ENCODE measurements at places on chromosomes 1 and 21.

DNA sequence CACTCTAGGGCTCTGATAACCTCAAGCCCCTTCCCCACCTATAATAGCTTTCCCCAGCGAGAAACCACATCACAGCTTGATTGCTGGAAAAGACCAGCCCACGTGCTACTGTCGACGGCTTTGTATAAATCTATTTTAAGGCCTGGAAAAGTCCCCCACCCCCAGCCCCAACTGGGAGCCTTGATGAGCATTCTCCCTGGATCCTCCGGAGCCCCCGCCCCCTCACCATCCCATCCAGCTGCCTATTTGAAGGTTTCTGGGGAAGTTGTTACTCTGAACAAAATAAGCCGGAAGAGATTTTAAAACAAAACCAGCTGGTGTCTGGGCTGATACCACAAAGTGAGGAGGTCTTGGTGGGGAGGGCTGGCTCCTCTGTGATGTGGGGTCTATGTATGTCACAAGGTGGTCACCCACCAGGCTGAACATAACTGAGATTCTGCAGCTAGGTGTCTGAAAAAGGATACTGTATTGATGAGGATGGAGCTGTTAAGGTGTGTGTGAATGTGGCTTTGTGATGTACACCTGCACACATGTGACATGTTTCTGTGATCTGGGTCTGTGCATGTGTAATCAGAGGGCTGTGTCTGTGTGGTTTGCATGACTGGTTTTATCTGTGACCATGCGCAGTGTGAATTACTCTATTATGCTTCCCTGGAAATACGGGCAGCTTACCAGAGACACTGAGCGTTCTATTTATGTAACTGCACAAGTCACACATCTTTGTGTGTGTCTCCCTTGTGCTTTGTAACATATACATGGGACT is 25.0 kb downstream of the RIMS3 start:
- no peak for DNase-seq

- DNase-seq = no peak
These were observed 29.9 kb upstream of the TMEM222 start for GRCh38 chr1:27292106-27292505.

DNA sequence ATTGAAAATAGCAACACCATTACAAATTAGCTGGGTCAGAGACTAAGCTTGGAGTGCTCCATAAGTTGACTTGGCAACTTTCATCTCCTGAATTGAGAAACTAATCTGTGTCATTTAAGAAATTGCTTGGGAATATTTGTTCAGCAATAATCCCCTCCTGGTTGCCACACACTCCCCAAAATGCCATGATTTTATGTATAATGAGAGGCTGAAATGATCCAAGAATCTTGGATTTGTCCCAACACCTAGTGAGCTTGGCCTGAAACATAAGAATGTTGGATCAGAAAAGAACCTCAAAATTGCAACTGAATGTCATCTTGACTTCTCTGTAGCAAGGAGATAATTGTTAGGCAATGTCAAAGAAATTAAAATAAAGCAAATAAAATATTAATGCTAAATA is 805.9 kb upstream of the ADAMTS5 start:
- no peak for DNase-seq

- DNase-seq = no peak
These were observed 9.8 kb downstream of the NECTIN4 start for GRCh38 chr1:161079436-161080110.

- DNase-seq = no peak
These were observed 51.9 kb downstream of the RC3H1 start for GRCh38 chr1:173970252-173970651.

DNA sequence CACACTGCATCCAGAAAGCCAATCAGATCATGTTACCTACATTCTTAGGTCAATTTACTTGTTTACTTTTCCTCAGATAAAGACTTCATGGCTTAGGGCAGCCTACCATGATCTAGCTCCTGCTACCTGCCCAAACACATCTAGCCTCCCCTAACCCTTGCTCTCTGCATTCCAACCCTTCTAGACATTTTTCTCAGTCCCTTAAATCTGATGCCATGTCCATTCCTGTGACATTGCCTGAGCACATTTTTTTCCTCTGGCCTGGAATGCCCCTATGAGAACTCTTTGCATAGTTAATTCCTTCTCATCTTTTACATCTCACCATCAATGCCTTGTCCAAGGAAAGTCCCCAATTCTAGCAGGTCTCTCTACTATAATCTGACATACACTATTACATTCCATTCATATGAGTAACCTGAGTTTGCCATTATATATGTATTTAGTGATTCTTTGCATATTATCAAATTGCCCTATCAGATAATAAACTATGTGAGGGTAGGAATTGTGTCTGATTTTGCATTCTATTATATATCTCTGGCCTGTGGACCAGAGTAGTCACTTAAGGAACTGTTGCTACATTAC is 166.9 kb downstream of the COL11A1 start:
- DNase-seq = no peak

DNA sequence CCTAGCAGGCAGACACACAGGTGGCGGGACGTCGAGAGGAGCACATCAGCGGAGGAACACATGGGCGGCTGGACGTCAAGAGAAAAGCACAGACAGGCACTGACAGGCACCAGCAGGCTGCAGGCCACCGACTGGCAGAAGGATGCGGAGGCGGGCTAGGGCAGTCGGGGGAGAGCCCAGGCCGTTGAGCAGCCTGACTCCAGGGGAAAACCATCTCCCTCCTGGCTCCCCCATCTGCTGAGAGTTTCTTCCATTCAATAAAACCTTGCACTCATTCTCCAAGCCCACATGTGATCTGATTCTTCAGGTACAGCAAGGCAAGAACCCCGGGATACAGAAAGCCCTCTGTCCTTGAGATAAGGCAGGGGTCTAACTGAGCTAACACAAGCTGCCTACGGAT is 25.5 kb downstream of the B3GALT5 start:
- DNase-seq = no peak

GRCh38 chr1:25182629-25183028 is 49.7 kb downstream of the SYF2 start:
- DNase-seq = no peak

Data from activated T-helper 1 cell treated with anti-CD3 and anti-CD28 coated beads, Interleukin-12 subunit alpha, Interleukin-12 subunit beta, Interleukin-2, Interleukin-4 antibody, amounts not matched to agents 30 ng/mL and 10 ng/mL and 1 ng/mL, durations not matched to agents 14 hours and 24 hours and 36 hours (primary cell).